ENCODE measurements at places on chromosomes 2 and 18.
A peak's percentile ranks its signal among the peaks of the same experiment; 100 is the strongest.

- H3K27ac ChIP-seq: no peak overlapping the region
- peaks cover 38% of the 10 kb centered on the region for H3K36me3 ChIP-seq
- no peaks in the 10 kb centered on the region for H3K4me1 ChIP-seq
- peak; percentile 87 for DNase-seq
- no peak overlapping the region for H3K4me3 ChIP-seq
- no peaks in the 10 kb centered on the region for H3K27me3 ChIP-seq
Measured at GRCh38 chr2:200054681-200055468, 99.5 kb downstream of the MAIP1 start.

DNA sequence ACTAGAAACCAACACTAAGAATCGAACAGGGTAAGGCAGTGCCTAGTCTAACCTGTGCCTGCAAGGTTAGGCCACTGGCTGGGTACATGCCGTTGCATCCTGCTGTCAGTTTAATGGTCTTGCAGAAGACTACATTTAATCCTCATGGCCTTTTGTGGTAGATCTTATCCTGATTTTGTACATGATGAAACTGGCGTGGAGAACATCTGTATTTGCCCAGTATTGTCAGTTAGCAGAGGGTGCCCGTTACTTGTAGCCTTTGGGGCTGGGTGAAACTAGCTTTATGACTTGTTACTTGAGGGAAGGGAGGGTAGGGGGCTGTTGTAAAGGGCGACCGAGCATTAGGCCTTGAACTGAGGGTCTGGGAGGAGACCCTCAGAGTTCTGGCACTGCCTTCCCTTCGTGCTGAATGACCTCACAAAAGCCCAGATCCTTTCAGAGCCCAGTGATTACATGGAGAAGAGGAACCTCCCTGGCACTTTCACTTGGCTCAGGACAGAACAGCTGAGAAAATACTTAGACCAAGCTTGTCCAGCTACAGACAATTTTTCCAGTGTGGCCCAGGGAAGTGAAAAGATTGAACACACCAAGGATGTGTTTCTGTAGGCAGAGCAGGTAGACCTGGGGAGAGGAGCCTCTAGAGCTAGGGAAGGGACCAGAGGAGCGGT lies 19.5 kb downstream of the SLC20A1 start:
- no peak overlapping the region for H3K4me3 ChIP-seq
- no peak for DNase-seq
- H3K36me3 ChIP-seq: peaks cover 35% of the 10 kb centered on the region
- H3K27me3 ChIP-seq: no peaks in the 10 kb centered on the region
- no peaks in the 10 kb centered on the region for H3K4me1 ChIP-seq
- H3K27ac ChIP-seq: no peak overlapping the region

- H3K36me3 ChIP-seq: no peaks in the 10 kb centered on the region
- H3K27me3 ChIP-seq: no peaks in the 10 kb centered on the region
- no peak overlapping the region for H3K4me3 ChIP-seq
Measured at GRCh38 chr2:219272995-219273394, 6.2 kb upstream of the DNAJB2 start.

DNA sequence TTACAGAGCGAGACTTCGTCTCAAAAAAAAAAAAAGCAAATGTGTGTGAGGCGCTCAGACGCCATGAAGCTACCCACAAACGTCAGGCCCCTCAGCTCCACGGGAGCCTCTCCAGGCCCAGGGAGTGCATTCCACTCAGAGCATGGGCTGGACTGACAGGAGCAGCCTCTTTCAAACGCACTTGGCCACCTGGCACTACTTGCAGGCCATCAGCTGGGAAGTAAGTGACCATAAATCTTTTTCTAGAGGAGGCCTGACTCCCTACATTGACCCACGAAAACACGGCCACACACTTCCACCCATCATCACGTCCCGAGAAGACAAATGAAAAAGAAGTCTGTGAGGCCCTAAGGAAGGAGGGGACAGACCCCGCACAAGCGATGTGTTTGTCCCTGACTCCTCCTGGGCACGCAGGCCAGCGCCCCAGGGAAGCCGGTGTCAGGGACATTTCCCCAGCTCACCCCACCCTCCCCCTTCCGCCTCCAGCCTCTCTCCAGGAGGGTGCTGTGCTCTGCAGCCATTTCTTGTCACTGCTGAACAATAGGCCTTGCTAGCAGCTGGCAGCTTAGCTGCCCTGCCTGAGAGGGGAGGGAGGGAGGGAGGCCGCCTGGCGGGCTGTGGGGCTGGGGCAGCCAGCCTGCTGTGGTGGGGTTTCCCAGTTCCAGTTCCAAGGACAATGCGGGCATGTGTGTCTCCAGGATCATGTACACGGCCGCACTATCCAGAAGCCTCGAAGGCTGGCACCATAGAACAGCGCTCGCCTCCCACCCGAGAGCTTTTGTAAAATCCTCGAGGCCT lies 26.6 kb downstream of the SERTAD2 start:
- peak; percentile 57 for DNase-seq
- no peaks in the 10 kb centered on the region for H3K4me1 ChIP-seq
- H3K4me3 ChIP-seq: no peak overlapping the region

DNA sequence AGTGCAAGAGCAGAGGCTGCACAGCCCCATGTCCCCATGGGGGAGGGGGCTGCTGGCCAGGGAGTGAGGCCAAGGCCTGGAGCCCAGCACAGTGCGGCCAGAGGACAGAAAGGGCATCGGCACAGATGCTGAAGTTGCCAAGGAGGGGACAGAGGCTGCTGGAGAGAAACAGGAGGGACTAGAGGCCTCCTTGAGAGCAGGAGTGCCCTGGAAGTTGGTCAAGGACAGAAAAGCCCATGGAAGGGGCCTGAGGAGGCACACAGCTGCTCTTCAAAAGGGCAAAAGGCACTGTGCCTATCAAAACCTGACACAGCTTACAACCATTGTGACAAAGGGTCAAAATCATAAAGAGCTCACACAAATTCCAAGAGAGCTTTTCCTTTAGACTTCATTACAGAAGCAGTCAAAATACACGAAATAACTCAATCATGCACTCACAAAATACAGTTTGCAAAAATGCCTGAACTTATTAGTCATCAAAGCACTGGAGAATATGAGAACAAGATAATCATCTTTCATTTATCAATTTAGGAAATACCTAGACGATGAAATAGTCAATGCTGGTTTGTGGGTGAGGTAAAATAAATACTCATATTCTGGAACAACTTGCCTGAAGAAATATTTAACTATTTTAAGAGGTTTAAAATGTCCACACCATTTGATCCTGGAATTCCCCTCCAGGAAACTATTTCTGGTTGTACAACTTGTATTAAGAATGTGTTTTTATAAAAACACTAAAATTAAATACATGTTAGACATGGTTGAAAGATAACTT lies 79.6 kb downstream of the USP40 start:
- no peak for DNase-seq
- H3K27me3 ChIP-seq: no peaks in the 10 kb centered on the region
- no peak overlapping the region for H3K4me3 ChIP-seq
- no peak overlapping the region for H3K27ac ChIP-seq
- H3K36me3 ChIP-seq: peaks cover 21% of the 10 kb centered on the region
- H3K4me1 ChIP-seq: no peaks in the 10 kb centered on the region

DNA sequence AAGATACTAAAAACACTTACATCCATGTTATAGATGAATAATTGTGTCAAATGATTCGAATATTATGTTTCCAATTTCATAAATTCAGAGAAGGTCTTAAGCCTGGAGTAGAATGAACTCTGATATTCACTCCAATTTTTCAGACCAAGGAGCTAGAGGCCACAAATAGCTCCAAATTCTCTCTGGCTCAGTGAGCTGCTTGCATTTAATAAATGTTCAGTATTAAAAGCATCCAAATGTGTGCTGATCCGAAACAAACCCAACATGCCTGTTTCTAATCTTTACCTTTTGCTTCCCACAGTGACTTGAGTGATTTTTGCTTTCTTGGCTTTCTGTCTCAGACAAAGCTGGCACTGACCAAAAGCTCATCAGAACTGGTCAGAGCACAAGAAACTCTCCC lies 291.4 kb downstream of the CCDC85A start:
- H3K27ac ChIP-seq: no peak overlapping the region
- H3K27me3 ChIP-seq: no peaks in the 10 kb centered on the region
- H3K4me3 ChIP-seq: no peak overlapping the region
- no peak for DNase-seq
- no peaks in the 10 kb centered on the region for H3K36me3 ChIP-seq

DNA sequence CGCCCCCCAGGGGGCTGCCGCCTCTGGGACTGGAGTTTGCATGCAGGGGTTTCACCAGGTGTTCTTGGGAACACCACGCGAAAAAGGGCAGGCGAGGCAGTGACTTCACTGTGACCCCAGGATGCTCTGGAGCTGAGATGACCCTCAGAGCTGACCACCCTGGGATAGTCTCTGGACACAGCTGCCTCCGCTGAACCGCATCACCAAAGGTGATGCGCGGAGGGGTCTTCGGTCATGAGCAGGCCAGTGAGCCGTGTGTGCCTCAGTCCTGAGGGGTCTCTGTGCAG lies 17.5 kb downstream of the GPR35 start:
- no peaks in the 10 kb centered on the region for H3K4me1 ChIP-seq
- no peaks in the 10 kb centered on the region for H3K27me3 ChIP-seq
- H3K36me3 ChIP-seq: no peaks in the 10 kb centered on the region
- H3K27ac ChIP-seq: no peak overlapping the region

GRCh38 chr18:7021994-7022840 lies 95.4 kb downstream of the LAMA1 start:
- no peak for DNase-seq
- peaks cover 52% of the 10 kb centered on the region for H3K36me3 ChIP-seq
- H3K4me1 ChIP-seq: no peaks in the 10 kb centered on the region
- no peak overlapping the region for H3K4me3 ChIP-seq

DNA sequence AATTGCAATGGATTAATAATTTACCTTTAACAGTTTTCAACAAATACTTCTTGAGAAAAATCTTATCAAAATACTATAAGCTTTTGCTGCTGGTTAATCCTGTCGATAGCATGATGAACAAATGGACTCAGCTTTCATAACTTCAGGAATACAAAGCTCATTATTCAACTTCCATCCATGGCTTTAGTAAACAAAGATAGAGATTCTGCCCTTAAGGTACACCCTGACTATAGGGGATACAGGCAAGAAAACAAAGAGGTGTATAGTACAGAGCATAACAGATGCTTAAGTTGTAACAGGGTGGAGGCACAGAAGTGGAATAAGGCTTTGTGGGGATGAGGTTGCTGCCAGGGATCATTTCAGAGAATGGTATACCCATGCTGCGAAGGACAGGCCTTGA lies 272.5 kb upstream of the STON1 start:
- no peaks in the 10 kb centered on the region for H3K27me3 ChIP-seq
- DNase-seq: no peak
- no peaks in the 10 kb centered on the region for H3K36me3 ChIP-seq
- no peak overlapping the region for H3K27ac ChIP-seq
- no peaks in the 10 kb centered on the region for H3K4me1 ChIP-seq

- no peaks in the 10 kb centered on the region for H3K4me1 ChIP-seq
- H3K27me3 ChIP-seq: no peaks in the 10 kb centered on the region
- peak overlapping the region; percentile 61 for H3K4me3 ChIP-seq
- H3K27ac ChIP-seq: no peak overlapping the region
- H3K36me3 ChIP-seq: peaks cover 4% of the 10 kb centered on the region
Measured at GRCh38 chr2:97936199-97936598, 59.5 kb downstream of the TMEM131 start.

DNA sequence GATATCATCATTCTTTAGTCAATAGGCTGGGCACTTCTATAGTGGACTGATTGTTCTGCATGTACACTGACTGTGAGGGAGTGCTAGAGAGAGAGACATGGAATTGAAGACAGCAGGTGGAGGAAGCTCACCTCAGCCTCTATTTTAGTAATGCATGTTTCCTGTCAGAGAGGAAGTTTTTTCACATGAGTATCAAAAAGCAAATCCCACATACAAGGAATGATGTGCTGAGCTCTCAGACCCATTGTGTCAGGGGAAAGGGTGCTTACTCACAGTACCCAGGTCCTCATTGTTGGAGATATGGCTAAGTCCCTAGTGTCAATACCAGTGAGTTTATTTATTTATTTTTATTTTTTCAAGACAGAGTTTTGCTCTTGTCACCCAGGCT lies 9.9 kb upstream of the CDK15 start:
- no peak overlapping the region for H3K27ac ChIP-seq
- H3K36me3 ChIP-seq: no peaks in the 10 kb centered on the region
- H3K4me1 ChIP-seq: no peaks in the 10 kb centered on the region
- H3K27me3 ChIP-seq: no peaks in the 10 kb centered on the region
- DNase-seq: no peak

GRCh38 chr18:55239740-55240139 lies 280.5 kb upstream of the CCDC68 start:
- H3K27ac ChIP-seq: no peak overlapping the region
- H3K27me3 ChIP-seq: no peaks in the 10 kb centered on the region
- H3K4me3 ChIP-seq: no peak overlapping the region
- no peaks in the 10 kb centered on the region for H3K4me1 ChIP-seq
- no peak for DNase-seq

GRCh38 chr18:25278394-25278793 lies 73.6 kb downstream of the ZNF521 start:
- no peak for DNase-seq
- H3K36me3 ChIP-seq: no peaks in the 10 kb centered on the region
- H3K27me3 ChIP-seq: no peaks in the 10 kb centered on the region
- H3K27ac ChIP-seq: no peak overlapping the region
- H3K4me3 ChIP-seq: no peak overlapping the region
- H3K4me1 ChIP-seq: peaks cover 7% of the 10 kb centered on the region

- H3K27me3 ChIP-seq: no peaks in the 10 kb centered on the region
- no peak overlapping the region for H3K4me3 ChIP-seq
- H3K36me3 ChIP-seq: no peaks in the 10 kb centered on the region
- no peaks in the 10 kb centered on the region for H3K4me1 ChIP-seq
- no peak for DNase-seq
- H3K27ac ChIP-seq: no peak overlapping the region
Measured at GRCh38 chr2:133097666-133098065, 427.7 kb upstream of the LYPD1 start.

GRCh38 chr18:23828426-23828825 lies 139.2 kb downstream of the LAMA3 start:
- no peak overlapping the region for H3K27ac ChIP-seq
- no peak for DNase-seq
- H3K4me3 ChIP-seq: no peak overlapping the region

- no peak overlapping the region for H3K27ac ChIP-seq
- no peak overlapping the region for H3K4me3 ChIP-seq
- no peak for DNase-seq
- H3K36me3 ChIP-seq: no peaks in the 10 kb centered on the region
- no peaks in the 10 kb centered on the region for H3K27me3 ChIP-seq
Measured at GRCh38 chr18:35731701-35732100, 150.2 kb downstream of the GALNT1 start.

DNA sequence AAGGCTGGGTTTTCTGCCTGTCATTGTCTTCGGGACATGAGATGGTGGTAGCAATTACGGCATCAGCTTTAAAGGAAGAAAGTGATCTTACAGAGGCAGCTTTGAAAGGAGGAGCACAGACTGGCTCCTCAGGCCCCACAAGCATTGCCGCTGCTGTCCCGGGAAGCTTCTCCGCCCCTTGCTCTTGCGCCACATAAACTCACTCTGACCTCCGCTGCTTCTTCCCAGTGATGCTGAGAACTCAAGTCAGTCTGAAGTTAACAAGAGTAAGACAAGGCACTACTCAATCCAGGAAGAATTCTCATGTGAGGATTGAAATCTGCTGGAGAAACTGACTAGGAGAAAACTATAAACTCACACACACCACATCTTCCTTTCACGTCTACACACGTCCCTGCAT lies 112.4 kb upstream of the RIOK3 start:
- no peak overlapping the region for H3K4me3 ChIP-seq
- no peaks in the 10 kb centered on the region for H3K36me3 ChIP-seq
- no peaks in the 10 kb centered on the region for H3K27me3 ChIP-seq
- DNase-seq: no peak
